ENCODE measurements at places on chromosomes 3 and 15. TPM values are rescaled to one million over a fixed set of nuclear protein-coding genes. Genes with fewer than 3 reads are reported as not detected.

DNA sequence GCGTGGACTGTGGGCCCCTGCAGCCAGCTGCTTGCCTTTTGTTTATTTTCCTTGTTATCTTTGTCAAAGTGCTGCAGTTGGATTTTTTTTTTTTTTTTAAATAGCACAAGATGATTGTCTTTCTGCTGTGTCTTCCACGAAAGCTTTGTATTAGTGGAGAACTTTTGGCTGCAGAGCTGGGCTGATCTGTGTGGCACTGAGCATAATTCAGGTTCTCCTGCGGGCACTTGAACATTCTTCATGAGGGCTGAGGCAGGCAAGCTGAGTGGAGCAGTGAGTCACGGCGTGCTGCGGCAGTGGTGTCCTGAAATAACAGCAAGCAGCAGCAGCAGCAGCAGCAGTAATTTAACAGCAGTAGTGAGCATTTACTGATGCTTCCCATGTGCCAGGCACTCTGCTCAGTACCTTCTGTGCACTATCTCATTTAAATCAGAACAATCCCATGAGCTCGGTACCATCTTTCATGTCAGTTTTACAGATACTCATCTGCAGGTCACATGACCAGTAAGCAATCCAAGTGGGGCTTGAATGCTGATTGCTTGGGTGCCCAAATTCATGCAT lies 45.8 kb downstream of the MITF start:
- H3K4me3 ChIP-seq: no peak overlapping the region
- DNase-seq: peak; percentile 82
- no peaks in the 10 kb centered on the region for H3K36me3 ChIP-seq
- H3K4me1 ChIP-seq: peaks cover 2% of the 10 kb centered on the region
- H3K27me3 ChIP-seq: no peaks in the 10 kb centered on the region

DNA sequence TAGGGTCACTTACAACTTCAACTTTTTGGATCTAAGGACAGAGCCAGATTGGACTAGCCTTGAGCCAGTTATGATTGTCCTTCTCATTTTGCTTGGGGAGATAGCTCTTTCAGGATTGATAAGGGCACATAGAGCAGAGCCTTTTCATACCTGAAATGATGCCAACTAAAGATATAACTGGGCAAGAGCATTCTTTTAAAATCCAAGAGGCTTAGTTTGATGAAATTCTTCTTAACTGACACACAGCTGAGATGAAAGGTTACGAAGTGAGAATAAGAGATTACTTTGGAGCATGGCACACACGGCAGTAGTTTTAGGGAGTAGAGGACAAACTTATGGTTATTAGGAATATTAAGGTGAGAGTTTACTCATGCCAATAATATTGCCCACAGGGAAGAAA lies 12.7 kb downstream of the CD200 start:
- no peaks in the 10 kb centered on the region for H3K27me3 ChIP-seq
- no peak overlapping the region for H3K4me3 ChIP-seq
- H3K36me3 ChIP-seq: peaks cover 16% of the 10 kb centered on the region
- H3K27ac ChIP-seq: no peak overlapping the region
- peaks cover 3% of the 10 kb centered on the region for H3K4me1 ChIP-seq
- no peak for DNase-seq

- H3K4me1 ChIP-seq: no peaks in the 10 kb centered on the region
- H3K4me3 ChIP-seq: no peak overlapping the region
- no peaks in the 10 kb centered on the region for H3K27me3 ChIP-seq
- H3K27ac ChIP-seq: no peak overlapping the region
Observed at GRCh38 chr3:51557993-51558392, 19.5 kb downstream of the RAD54L2 start.

The CD96 gene
- 1.8 TPM for total RNA-seq

The RPN1 gene
- 133 TPM for total RNA-seq
